NCI-H146 (cell line): ENCODE measurements at places on chromosomes 7 and 10.
A peak's percentile ranks its signal among the peaks of the same experiment; 100 is the strongest.

DNA sequence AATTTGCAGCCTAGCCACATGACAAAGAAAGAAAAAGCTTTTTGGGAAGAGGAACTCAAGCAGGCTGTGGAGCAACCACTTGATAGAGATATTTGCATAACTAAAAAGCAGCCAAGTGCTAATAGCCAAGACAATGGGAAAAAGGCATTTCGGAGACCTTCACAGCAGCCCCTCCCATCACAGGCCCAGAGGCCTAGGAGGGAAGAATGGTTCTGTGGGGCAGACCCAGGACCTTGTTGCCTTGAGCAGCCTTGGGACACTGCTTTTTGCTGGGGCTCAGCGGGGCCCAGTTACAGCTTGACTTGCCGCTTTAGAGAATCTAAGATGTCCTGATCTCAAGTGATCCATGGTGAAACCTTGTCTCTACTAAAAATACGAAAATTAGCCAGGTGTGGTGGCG, 38.5 kb downstream of the FAM149B1 start:
- DNase-seq: no peak

GRCh38 chr10:131666091-131666490, 234.7 kb upstream of the PPP2R2D start:
- no peak for DNase-seq

GRCh38 chr7:27602766-27603165, 59.9 kb downstream of the HIBADH start:
- no peak for DNase-seq

- DNase-seq: peak; percentile 85
These were observed 76.0 kb downstream of the DIP2C start for GRCh38 chr10:613271-614138.

DNA sequence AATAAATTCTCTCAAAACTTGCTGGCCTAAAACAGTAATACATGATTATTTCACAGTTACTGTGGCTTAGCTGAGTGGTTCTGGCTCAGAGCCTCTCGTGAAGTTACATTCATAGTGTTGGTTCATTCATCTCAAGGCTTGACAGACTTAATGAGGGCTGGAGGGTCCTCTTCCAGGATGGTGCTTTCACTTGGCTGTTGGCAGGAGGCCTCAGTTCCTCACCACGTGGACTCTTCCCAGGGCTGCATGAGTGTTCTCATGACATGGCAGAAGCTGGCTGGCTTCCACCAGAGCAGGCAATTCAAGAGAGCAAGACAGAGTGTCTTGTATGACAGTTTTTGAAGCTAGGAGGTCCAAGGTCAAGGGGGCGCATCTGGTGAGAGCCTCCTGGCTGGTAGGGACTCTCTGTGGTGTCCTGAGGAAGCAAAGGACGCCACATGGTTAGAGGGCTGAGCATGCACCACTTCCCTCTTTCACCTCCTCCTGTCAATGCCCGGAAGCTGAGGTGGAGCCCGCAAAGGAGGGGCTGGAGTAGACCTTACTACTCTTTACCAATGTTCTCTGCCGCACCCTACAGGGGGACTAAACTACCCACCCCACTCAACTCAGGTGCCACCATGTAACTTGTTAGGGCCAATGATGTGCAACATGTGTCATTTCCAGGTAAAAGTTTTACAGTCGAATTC, 58.2 kb upstream of the YAE1 start:
- no peak for DNase-seq

- DNase-seq: no peak
These were observed 13.8 kb upstream of the ZRANB1 start for GRCh38 chr10:124928087-124928486.

DNA sequence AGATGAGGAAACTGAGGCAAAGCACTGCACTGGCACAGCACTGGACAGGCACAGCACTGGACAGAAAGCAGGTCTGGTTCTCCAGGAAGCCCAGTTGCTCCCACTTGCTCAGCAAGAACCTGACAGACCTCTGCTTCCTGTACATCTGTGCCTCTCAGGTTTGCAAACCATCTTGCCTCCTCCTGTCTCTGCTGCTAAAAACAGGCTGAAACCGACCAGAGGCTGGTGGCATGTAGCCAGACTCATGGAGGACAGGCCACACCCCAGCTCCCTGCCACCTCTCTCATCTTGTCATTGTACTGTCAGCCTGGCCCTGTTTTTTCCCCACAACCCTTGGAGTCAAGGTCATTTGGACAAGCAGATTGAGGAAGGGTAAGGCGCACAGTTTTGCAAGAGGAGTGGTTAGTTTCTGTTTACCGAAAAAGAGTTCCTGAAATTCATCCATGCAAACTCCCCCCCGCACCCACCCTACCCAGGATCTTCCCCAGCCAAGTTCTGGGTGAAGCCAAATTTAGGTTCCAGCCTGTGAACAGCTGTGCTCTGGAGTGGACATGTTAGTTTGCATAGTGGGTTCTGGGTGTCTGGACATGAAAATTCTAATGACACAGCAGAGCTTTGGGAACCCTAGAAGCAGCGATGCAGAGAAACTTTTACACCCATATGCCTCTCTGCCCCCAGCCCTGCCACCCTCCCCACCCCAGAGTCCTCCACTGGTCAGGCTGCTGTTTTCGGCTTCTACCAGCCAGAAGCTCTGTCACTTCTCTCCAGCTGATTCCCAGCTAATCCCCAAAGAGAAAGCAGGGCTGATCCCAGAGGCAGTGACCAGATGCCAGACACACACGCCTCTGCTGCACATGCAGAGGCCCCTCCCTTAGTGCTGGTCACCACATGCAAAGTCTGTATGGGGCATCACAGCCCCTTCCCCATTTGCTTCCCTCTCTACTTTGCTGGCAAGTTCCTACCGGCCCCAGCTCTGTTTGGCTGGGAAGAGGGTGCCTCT, 8.5 kb upstream of the C10orf105 start:
- DNase-seq: no peak
